Activated T-helper 1 cell treated with Interleukin-2 at 50 U/mL for 16 hours (primary cell): ENCODE measurements at places on chromosomes 2 and 18.

DNA sequence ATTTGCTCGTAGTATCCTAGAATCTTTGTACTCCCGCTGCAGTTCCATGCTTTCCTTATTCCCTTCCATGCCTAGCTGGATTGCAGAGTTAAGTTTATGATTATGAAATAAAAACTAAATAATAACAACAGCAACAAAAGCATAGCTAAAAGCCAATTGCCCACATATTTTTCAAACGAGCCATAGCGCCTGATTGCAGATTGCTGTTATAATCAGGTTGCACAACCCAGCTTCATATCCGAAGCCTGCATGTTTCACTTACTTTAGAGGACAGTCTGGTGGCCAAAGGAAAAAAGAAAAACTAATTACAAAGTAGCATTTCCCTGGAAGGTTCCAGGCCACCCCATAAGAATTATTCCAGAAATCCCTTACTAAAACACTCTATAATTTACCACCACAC, 31.9 kb upstream of the PNO1 start:
- no peak for DNase-seq

DNA sequence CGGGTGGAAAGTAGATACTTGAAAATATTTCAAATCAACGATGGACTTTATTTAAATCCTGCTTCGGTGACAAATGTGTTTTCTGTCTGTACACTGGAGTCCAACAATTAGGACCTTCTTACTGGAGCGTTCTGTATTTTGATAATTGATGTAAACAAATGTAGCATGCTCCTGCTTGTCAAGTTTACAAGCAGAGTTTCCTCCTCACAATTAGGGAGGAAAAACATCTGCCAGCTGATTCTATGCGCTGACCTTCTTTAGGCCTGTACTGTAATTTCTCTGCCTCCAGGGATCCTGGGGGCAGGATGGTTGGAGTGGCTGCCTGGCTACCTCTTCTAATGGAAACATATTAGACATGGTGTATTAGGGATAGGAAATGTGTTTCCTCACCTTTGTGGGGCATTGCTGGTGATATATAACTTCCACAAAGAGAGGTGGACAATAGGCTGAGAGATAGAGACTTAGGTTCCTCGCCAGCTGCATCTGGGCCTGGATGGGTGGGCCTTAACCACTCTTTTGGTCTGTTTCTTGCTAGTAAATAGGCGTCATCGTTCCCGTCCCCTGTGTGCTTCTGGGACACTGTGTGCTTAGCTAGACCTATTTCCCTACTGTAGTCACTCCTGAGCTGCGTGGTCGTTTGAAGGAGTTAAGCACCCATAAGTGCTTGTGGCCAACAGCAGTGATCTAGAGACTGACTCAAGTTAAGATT, 19.3 kb downstream of the GATA6 start:
- no peak for DNase-seq

DNA sequence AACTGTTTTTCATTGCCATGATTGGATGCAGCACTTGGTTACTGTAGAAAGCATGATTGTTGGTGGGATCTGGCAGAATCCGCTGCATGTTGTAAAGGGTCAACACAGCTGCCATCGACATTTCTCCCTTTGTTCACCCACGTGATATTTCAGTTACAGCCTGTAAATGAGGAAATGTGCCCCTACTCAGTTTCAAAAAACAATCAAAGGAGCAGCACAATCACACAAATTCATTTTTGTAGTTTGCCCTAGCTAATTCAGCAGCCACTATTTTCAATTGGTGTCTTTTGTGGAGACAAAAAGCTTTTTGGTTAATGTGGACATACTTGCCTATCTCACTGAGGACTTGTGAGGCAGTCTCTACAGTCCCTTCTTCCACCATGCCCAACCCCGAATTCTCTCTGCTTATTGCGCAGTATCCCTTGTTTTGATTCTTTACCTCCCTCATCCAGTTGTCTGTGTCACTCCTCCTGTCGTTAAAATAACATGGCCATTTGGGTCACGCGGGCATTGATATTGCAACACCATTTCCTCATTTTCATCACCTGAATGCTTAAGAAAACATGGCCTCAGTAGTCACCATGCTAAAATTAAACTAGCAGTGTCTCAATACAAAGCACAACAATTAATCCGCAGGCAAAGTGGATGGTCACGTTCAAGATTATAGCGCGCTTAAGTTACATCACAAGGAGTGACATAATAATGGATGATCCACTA, 6.4 kb upstream of the PROC start:
- DNase-seq, result no peak

DNA sequence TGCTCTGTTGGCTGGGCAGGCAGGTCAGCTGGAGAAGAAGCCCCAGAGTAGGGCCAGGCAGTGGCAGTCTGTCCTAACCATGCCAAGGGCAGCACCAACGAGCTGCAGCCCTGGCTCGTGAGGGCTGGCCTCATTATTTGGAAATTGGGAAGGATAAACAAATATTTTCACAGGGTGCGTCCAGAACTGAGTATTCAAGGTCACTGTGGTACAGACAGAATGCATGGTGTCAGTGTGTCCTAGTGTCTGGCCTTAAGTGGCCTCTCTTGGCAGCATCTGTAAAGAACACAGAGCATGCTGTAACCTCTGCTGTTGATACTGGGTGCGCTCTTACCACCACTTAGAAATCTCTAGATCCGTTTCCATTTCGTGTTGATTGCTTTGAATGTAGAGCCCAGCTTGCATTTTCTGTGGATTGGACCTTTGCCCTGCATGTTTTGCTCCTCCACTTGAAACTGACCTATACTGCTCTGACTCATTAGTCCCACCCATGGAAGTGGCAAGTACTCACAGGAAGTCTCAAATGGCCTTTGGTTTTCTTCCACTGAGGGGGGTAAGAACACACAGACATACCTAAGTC, 88.2 kb downstream of the GREB1L start:
- DNase-seq, result no peak

DNA sequence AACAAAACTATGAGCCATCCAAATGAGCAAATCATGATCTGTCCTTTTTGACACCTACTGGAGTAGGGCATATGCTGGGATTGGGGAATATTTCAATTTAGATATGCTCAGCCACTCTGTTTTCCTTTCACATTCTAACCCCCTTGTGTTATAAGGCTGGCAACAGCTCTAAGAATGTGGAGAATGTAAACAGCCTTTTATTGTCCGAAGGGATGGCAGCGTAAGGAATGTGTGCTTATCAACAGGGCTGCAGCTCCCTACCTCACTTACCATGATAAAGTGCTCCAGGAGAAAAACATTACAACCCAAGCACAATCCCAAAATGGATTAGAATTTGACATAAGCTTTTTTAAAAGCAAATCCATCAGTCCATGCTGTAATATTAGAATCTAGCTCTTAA, 2.2 kb downstream of the NXPH2 start:
- no peak for DNase-seq

DNA sequence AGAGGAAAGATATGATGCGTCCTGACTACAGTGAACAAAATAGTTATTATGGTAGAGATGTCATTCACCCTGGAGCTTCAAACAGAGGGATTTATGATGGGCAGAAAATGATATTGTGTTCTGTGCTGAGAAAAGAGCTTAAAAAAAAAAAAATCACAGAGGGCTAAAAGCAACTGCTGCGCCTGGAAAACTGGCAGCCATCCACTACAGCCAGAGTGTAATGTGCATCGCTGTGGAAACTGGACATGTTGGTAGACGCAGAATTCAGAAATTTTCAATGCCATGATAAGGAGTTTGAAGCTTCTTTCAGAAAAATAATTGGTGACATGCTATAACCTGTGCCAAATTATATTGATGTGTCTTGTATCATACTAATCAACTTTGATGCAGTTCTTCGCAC, 122.9 kb upstream of the SOX11 start:
- no peak for DNase-seq

DNA sequence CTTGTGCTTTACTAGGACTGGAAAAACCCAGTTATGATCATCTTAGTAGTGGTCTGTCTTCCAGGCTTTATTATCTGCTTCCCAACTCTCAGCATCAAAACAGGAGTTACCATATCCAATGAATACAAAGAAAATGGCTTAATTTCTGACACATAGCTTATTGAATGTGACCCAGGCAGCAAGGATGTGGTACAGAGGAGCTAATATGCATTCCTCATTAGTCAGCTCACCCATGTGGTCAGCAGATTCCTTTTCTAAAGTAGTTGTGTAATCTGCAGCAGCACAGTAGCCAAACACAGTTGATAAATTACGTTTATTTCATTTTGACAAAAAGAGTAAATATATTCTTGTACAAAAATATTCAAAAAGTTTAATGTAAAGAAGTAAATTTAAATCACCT, 43.6 kb downstream of the TSPYL6 start:
- DNase-seq, result no peak

DNA sequence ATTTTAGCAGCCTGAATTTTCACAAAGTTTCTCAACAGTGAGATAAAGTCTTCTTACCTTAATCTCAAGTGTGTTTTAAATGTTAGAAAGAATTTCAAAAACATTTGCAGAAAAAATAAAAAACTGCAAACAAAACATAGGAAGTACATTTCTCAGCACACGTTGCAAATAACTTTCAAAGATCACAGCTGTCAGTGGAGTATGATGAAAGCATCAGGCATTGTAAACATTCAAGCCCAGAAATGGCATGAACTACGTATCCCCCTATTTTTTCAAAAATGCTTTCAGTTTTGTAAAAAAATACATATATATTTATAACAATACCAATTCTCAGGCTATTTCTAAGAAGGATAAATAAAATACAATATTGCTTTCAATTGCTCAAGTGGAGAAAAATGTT, 320.6 kb upstream of the TFPI start:
- DNase-seq, result no peak

DNA sequence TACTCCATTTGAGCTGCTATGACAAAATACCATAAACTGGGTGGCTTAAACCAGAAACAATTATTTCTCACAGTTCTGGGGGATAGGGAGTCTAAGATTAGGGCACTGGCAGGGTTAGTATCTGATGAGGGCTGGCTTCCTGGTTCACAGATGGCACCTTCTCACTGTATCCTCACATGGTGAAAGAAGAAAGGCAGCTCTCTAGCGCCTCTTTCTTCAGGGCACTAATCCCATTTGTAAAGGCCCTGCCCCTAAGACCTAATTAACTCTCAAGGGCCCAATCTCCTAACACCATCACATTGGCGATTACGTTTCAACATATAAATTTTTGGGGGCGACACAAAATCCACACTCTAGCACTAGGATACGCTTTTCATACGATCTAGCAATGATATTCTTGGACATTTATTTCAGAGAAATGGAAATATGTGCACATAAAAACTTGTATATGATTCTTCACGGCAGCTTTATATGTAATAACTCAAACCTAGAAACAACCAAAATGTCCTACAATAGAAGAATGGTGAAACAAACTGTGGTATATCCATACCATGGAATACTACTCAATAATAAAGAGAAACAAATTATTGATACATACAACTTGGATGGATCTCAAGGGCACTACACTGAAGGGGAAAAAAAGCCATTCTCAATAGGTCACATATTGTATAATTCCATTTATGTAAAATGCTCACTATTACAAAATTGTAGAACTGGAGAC, 111.0 kb downstream of the BCL2L11 start:
- no peak for DNase-seq

DNA sequence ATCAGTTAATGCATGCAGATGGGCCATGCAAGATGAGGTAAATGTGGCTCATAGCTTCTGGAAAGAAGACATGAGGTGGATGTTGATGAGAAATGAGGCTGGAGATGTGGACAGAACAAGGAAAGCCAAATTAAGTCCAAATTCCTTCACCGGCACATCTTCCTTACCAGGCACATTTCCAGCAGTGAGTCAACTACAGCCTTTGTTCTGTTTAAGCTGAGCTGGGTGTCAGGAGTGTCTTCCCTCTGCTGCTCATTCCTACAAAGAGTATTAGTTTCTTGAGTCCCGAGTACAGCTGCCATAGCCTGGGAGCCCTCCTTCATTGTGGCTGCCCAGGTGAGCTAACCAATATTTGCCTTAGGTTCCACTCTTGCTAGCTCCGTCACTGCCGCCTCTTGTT, 945.0 kb downstream of the SLC4A3 start:
- DNase-seq, result no peak

DNA sequence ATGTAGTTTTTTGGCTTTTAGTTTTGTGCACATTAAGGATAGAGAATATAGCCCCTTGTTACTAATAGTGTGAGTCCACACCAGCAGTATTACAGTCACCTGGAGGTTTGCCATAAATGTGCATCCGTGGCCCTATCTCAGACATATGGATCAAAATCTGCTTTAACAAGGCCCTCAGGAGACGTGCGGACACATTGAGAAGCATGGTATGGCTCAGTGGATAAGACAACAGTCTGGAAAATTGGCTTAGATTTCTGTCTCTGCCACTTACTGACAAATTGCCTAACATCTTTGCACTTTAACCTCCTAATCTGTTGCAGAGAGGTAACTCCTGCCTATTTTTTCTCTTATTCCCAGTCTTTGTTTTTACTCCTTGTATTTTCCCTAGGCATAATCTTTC, 307.2 kb upstream of the DLGAP1 start:
- DNase-seq, result no peak

DNA sequence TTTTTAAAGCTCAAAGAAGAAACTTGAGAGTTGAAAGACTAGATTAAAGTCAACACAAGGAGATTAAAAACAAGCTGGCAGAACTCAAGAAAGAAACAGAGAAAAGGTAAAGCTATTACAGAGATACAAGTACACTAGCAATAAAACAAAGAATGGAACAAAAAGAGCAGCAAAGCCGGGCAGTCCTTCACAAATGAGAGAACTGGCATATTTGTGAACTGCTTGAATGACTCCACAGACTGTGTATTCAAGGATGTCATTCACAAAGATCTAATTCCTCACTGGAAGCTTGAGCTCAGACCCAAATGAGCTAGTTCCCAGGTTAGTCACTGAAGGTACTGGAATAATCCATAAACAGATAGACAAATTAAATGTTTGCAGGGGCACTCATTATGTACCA, 318.0 kb downstream of the MYCN start:
- no peak for DNase-seq

DNA sequence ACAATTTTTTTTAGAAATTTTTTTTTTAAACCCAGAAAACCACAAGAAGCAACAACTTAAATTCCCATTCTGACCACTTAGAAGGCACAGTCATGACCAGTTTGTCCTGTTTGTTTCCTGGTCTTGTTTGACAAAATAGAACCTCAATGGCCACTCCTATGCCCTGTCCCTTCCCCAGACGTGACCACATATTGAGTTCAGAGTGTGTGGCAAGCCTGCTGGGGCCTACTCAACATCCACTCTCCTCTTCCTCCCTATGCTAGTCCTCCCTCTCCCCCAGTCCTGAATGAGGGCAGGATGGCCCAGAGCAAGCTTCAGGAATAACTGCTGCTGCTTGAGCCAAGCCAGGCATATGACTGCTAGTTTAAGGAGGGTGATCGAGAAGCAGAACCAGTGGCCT, 89.6 kb downstream of the PRELID3A start:
- no peak for DNase-seq

GRCh38 chr2:55133467-55134315, 83.4 kb upstream of the RTN4 start:
- peak; percentile 10 for DNase-seq

GRCh38 chr2:161391737-161392506, 24.2 kb upstream of the TBR1 start:
- DNase-seq, result no peak
